Liver (tissue), 10 donors: ENCODE measurements at places on chromosomes 11 and 22. TPM values are rescaled to one million over a fixed set of nuclear protein-coding genes. Genes with fewer than 3 reads are reported as not detected.

The CEP126 gene
- total RNA-seq: 0.75 TPM

The PLA2G3 gene
- total RNA-seq: not detected

The DCDC1 gene
- total RNA-seq: 1.9 TPM

The APOL3 gene
- total RNA-seq: 34.5 TPM

The GPHA2 gene
- not detected for total RNA-seq

The WBP2NL gene
- total RNA-seq: 0.33 TPM

The MRGPRF gene
- 1.9 TPM for total RNA-seq

The SMDT1 gene
- 7.2 TPM for total RNA-seq

The HPX gene
- 9,224 TPM for total RNA-seq

The SLC43A1 gene
- total RNA-seq: 171 TPM

The KRTAP5-10 gene
- not detected for total RNA-seq

The TMEM191B gene
- total RNA-seq: not detected

The SPDYC gene
- total RNA-seq: 0.08 TPM

The FADD gene
- total RNA-seq: 14.0 TPM

The FGF3 gene
- not detected for total RNA-seq

The TREH gene
- not detected for total RNA-seq

The EHBP1L1 gene
- 120 TPM for total RNA-seq

The CYP2D6 gene
- 23.8 TPM for total RNA-seq

The OR4D10 gene
- not detected for total RNA-seq

The ARL14EP gene
- total RNA-seq: 15.7 TPM

The GLB1L2 gene
- total RNA-seq: 0.50 TPM
